NCI-H2227 treated with DMSO at 0.1 percent for 48 hours (cell line): ENCODE measurements at places on chromosomes 7 and 10.

DNA sequence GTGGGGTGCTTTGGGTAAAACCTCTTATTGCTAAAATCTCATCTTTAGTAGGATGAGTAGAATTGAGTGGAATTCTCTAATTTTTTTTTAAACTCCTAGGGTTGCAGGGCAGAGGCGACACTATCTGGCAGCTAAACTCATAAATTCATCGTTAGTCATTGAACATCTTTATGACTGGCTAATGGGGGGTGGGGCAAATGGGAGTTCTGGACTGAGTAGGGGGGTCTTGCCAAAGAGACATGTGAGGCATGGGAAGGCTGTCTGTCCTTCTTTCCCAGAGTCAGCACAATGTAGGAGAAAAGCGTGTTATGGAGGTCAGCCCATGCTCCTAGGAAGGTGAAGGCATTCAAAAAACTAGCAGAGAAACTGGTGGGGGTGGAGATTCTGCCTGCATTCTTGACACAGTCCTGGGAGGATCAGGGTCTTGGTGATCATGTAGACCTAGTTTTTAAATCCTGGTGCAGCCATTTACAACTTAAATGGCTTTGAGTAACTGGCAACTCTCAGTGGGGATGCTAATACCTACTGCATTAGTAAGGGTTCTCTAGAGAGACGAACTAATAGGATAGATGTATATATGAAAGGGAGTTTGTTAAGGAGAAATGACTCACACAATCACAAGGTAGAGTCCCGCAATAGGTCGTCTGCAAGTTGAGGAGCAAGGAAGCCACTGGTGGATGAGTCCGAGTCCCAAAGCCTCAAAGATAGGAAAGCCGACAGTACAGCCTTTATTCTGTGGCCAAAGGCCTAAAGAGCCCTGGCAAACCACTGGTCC lies 47.7 kb downstream of the EMX2 start:
- no peak for DNase-seq

GRCh38 chr7:56083150-56083785 lies 9.5 kb downstream of the PHKG1 start:
- DNase-seq, result no peak

DNA sequence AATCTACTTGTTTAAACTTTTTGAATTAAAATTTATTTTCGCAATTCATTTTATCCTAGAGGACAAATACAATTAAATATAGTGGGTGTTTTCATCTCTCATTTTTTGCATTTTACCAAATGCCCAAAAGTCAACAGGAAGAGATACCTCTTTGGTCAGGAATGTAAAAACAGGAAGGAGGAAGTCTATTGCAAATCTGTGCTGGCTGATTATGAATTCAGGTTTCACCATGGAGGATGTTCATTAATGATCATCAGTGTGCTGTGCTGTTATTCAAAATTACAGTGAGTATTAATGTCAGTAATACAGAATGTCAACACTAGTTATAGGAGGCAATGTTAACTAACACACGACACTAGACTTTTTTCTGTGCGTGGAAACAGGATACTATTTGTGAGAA lies 24.7 kb downstream of the EXOC6 start:
- no peak for DNase-seq

DNA sequence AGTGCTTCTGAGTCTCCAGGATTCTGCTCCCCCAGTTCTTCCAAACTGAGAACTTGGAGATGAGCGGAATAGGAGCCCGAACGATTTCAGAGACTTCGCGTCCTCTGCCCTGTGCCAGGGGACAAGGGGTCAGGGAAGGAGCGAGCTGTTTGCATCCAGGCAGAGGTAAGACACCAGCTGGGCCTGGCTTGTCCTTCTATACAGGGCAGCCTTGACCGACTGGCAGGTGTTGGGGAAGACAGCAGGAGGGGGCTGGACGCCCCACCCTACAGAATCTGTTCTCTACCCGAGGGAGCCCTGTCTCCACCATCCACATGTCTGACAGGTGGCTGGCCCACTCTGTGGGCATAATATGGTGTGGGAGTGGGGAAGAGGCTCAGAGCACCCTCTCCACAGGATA lies 7.1 kb downstream of the SPOCK2 start:
- no peak for DNase-seq

DNA sequence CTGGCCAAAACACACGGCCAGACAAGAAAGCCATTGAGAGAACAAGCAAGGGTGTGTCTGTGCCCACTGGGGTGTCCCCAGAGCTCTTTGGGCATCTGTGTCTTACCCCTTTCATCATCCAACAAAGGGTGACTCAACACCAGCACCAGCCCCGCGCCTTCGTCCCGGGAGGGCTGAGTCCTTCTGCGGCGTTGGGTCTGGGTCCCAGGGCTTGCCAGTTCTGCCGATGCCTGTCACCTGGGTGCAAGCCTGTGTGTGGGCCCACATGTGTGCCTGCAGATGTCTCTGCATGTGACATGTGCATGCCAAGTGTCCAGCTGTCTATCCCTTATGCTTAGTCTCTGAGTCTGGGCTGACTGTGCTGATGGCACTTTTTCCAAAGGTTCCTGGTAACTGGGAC lies 24.4 kb upstream of the ELN start:
- DNase-seq, result no peak

GRCh38 chr7:23117841-23118240 lies 12.3 kb downstream of the KLHL7 start:
- DNase-seq, result no peak

DNA sequence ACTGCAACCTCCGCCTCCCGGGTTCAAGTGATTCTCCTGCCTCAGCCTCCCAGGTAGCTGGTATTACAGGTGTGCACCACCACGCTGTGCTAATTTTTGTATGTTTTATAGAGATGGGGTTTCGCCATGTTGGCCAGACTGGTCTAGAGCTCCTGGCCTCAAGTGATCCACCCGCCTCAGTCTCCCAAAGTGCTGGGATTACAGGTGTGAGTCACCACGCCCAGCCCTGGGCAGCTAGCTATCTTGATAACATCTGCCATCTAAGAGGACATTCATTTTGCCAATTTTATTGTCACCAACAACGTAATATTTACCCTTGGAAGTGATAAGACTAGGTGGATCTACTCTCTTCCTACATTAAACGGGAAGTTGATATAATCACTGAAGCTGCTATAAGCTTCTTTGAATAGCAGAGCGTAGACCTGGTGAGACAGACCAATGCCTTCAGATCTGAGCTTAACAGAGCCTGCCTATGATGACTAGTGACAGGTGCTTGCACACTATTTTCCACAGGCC lies 39.7 kb upstream of the SLC35B4 start:
- DNase-seq, result no peak

GRCh38 chr10:8594176-8594575 lies 539.7 kb downstream of the GATA3 start:
- DNase-seq, result no peak

GRCh38 chr7:47937065-47937687 lies 11.1 kb downstream of the PKD1L1 start:
- no peak for DNase-seq

DNA sequence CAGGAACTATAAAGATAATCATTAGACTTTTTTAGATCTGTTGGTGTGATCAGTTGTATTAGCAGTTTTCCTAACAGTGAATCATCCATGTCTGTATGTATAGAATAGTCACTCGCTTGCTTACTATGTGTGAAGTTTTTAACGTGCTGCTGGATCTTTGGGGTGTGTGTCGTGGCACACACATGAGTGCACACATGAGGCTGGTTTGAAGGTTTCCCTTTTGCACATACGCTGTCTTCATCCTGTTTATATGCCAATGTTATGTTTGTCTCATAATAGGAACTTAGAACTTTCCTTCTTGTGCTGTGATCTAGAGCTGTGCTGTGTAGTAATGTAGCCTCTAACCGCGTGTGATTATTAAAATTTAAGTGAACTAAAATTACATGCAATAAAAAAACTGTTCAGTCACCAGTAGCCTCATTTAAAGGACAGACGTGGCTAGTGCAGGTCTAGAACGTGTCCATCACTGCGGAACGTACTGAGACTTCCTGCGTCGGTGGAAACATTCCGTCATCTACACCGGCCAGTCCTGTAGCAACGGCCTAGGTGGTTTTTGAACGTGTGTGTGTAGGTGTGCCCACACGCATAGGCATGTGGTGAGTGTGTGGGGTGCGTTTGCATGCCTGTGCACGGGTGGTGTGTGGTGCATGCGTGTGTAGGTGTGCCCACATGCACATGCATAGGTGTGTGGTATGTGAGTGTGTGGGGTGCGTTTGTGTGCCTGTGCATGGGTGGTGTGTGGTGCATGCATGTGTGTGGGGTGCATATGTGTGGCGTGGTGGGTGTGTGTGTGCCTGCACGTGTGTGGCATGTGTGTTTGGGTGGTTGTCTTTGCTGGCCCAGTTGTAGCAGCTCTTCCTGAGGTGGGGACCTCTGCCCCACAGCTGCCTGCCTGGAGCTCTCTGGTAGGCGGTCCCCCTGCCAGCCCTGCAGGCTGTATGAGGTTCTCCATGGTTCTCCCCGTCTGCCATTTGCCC lies 56.6 kb downstream of the INPP5A start:
- no peak for DNase-seq

DNA sequence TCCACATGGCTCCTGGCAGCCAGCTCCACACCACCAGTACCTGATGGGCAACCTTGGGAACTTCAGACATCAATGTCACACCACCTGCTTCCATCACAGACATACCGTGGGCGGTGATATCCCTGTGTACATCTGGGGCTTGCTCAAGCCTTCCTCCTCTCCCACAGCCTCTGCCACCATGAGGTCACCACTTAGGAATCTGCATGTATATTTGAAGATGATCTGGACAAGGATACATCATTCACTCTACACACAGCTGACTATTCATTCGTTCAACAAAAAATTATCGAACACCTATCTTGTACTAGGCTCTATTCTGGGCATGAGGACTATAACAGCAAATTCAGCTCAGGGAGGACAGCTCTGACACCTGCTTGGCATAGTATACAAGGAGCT lies 6.8 kb downstream of the DLG5 start:
- DNase-seq, result no peak

DNA sequence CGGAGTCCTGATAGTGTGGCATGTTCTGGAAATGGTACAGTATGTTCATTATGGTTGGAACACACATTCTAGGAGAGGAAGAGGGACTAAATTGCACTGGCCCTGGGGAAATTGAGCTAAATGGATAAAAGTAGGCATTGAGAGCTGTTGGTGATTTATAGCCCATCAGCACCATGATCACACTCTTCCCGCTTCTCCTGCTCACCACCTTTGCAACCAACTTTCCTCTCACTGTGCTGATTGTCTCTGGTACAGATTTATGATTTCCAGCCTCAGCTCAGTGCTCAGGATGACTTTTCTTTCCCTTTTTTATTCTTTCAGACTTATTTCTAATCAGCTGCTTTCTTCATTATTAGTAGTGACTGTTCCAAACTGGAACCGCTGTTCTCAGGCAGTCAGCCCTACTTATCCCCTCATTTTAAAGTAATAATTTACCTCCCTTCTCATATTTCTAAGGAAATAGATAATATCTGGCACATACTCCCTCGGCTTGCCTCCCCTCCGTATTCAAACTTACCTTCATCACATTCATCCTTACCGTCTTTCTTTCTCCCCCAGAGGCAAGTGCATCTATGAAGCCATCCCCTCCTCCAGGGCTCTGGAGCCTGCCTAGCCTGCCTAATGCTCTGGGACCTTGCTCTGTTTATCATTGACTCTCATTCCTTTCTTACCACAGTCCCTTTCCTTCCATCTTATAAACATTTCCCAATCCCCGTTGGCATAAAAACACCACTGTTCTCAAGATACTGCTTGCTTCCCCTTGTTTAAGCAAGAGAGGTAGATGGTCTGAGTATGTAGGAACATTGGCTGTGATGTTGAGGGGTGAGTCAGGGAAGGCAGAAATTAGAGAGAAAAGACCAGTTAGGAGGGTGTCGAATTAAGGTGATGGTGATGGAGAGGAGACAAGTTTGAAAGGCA lies 51.6 kb upstream of the RPA3 start:
- no peak for DNase-seq

DNA sequence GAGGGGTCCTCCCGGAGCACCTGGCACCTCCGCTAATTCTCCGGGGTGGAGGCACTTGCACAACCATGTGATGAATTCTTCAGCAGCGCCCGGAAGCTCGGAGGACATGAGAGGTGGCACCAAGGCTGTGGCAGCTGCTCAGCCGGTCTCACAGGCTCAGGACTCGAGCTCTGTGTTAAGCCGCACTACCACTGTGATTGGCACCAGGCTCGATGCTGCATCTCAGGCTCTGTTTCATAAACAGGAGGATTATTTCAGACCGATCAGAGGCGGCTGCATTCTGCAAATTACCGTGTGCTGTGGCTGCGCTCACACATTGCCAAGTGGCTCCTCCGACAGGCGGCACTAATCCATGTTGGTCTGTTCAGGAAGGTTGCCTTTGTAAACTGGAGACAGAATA lies 495.2 kb downstream of the DNAJB6 start:
- no peak for DNase-seq

DNA sequence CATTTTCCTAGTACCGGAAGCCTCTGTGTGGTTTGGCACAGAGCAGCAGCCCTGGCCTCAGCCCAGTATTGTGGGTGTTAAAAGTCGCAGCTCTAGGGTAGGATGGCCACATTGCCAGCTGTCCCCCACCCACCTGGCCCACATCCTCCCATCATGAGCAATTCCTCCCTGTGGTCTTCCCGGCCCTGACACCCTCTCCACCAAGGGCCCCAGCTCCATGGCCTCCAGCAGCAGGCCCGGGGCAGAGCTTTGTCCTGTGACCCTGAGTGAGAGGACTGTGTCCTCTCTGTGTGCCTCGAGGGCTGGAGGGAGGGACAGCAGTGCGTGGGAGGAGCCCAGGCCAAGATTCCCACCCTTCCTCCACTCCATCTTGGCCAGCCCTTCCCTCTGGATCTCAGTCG lies 93.7 kb downstream of the MYL10 start:
- DNase-seq, result no peak

- no peak for DNase-seq
These were observed 70.0 kb downstream of the SNX10 start for GRCh38 chr7:26361637-26362036.

DNA sequence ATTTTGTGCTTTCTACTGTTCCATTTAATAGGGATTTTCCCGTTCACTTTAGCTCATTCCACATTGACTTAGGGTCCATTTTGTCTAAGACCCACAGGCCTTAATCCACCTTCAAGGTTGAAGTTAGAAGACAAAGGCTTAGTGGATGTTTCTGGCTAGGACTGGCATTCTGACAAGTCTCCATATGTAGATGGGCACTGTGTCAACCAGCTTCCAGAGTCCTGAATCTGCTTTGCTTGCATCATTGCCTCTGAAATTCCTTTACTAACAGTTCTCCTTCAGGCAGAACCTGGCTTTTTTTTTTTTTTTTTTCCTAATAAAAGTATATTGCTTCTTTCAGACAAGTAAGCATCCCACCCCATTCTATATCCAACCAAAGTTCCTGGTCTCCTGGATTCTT lies 69.6 kb upstream of the PDCD4 start:
- DNase-seq, result no peak

GRCh38 chr10:97903128-97904017 lies 53.7 kb downstream of the GOLGA7B start:
- DNase-seq, result no peak

- DNase-seq, result no peak
These were observed 214.1 kb downstream of the USP6NL start for GRCh38 chr10:11397077-11397965.
